ENCODE measurements at places on chromosomes 5 and 9. TPM values are rescaled to one million over a fixed set of nuclear protein-coding genes. Genes with fewer than 3 reads are reported as not detected.

- no peak for DNase-seq
These were observed 50.3 kb downstream of the PHAX start for GRCh38 chr5:126651013-126651577.

GMCL2 gene
- polyA plus RNA-seq: not detected

RAPGEF6 gene
- 16.3 TPM for polyA plus RNA-seq

SLC46A2 gene
- 0.29 TPM for polyA plus RNA-seq

Data from left renal pelvis (tissue), 4 donors.